ENCODE measurements at places on chromosomes 7 and 10.

DNA sequence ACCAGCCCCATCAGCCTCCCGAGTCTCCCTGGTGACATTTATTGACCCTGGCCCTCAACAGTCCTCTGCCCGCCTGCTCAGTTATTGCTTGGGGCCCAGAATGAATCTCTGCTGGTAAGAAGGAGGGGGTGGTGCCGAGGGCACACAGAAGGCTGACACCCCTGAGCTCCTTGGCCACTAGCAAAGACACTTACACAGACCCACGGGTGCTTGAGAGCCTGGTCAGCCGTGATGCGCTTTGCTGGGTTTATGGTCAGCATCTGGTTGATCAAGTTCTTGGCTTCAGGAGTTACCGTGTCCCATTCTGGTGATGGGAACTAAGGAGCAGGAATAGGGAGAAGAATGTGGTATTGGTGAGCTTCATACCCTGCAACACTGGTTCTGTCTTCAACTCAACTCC is 27.3 kb downstream of the CAMK2G start:
- DNase-seq, result no peak

- no peak for DNase-seq
Observed at GRCh38 chr7:94655126-94655847, 646 bp downstream of the SGCE start.

- DNase-seq, result no peak
Observed at GRCh38 chr10:22501413-22501812, 156.1 kb downstream of the SPAG6 start.

GRCh38 chr7:131045526-131045925 is 282.1 kb upstream of the MKLN1 start:
- no peak for DNase-seq

DNA sequence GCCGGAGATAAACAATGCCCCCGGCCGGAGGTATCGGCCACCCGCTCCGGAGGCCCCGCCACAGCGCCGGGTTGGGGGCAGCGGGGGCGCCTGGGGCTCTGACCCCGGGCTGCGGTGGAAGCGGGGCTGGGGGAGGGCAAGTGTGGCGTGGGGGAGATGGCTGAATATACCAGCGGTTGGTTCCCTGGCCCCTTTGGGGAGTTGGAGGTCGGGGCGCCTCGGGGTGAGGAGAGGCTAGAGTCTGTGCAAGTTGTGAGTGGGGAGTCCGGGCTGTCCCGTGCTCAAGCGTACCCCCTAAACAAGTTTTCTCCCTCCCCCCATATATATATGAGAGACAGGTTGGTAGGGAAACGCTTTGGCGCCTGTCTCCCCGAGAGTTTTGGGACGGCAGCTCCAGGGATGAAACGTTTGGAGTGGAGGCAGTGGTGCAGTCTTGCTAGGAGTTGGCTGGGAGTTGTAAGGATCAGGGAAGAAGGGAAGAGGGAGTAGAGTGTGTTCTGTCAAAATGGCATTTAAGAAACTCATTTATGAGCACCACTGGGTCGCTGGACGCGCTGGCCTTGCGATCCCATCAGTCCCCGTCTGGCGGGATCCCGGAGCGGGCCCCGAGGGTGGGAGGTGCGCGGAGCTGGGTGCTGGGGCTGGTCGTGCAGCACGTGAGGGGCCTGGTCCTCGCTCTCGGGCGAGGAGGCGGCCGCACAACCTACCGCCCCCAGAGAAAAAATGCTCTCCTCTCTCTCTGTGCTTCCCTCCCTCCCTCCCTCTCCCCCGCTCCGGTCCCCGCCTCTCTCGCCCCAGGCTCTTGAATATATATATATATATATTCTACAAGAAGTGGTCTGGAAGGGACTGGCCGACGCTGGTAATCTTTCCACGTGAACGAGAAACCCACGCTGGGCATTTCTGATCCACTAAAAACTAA is 1.1 kb downstream of the TET1 start:
- DNase-seq, result no peak

GRCh38 chr7:81407094-81407493 is 362.8 kb downstream of the HGF start:
- no peak for DNase-seq

GRCh38 chr7:88452646-88453045 is 146.0 kb upstream of the STEAP4 start:
- DNase-seq, result no peak

DNA sequence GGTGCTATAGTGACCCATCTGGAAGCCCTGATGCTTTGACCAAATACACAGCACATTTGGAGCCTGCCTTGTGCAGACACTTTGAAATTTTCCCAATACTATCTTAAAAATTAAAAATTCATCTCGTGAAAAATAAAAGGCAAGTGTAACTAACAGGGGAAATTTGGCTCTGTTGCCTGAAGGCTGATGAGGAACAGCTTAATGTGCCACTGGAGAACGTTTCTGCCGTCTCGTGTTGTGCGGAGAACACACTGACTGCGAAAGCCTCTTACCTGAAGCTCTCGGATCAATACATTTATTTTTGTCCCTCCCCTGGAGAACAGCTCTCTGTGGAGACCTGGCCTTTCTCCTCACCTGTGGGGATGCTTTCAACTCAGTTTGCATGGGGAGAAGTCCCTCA is 77.2 kb upstream of the CHST15 start:
- no peak for DNase-seq

Data from stimulated activated CD4-positive, alpha-beta T cell treated with anti-CD3 and anti-CD28 coated beads, Interleukin-1b, Interleukin-23, amount 100 ng/mL, for 24 hours (primary cell).